Frontal cortex (tissue), 4 donors: ENCODE measurements at places on chromosomes 3 and 15. TPM values are rescaled to one million over a fixed set of nuclear protein-coding genes. Genes with fewer than 3 reads are reported as not detected.

DNA sequence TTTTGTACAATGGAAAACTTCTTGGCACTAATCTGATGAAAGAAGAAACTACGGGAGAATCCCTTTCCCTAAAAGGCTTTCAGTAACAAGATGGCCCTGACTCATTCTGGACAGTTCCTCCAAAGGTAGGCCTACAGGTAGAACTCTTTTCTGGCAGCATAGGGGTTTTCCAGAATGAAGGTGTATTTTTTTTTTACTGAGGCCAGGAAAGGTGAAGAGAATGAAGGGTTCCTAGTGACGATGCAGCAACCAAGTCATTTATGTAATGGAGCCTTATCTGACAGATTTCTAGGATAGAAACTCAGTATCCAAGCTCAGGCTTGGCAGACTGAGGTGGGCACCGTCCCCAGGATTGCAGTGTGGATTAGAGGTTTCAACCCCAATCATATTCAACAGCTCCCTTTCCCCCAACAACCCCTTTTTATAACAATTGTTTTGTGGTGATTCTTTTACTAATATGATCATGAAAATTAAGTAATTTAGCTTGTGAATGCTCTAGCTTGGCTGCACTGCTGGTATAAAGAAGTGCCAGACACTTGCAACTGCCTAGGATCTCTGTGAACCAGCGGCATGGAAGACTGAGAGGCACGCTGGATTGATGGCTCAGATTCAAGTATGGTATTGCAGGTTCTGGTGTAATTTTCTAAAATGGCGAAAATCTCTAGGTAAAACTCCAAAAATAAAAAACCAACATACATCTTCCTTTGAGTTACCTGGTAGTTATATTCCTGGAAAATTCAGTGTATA lies 8.7 kb upstream of the TRIM69 start:
- DNase-seq: no peak

- DNase-seq: no peak
Measured at GRCh38 chr15:40886586-40886985, 7.7 kb upstream of the VPS18 start.

DNA sequence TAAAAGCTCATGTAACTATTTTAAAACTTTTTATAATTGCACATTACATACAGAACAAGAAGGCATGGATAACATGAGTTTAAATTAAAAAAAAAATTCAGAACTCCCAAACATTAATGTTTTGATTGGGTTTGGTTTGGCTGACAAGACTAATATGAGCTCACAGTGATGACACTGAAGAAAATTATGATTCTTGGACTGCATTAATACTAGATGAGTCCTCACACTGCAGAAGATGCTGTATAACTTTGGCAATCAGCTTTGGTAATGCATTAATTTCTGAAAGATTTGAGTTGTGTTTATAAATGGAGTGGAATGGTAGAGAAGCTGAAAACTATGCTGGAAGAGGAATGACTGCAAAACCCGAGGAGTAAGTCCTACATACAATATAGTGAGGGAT lies 358.9 kb downstream of the PLCL2 start:
- DNase-seq: no peak

- no peak for DNase-seq
Measured at GRCh38 chr3:30492322-30493192, 113.8 kb upstream of the TGFBR2 start.

GRCh38 chr15:36888011-36888992 lies 212.0 kb downstream of the MEIS2 start:
- DNase-seq: no peak

DNA sequence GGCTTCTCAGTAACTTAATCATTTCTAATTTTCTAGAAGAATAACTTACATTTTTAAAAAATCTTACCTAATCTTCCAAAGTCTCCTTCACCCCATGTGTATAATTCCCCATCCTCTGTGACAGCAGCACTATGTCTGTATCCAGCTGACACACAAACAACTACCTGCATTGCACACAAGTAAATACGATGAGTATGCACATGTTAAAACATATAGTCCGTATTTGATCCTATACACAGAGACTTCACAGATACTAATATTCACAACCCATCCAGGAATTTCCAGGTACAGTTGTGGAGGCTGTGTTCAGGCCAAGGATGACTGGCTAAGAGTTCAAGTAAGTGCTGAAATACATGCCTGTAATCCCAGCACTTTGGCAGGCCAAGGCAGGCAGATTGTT lies 78.6 kb downstream of the HERC1 start:
- DNase-seq: no peak

The UROC1 gene
- not detected for total RNA-seq

The CYP1A2 gene
- not detected for total RNA-seq

The ACOX2 gene
- total RNA-seq: 1.6 TPM

The CCDC39 gene
- total RNA-seq: 0.82 TPM

The PATL2 gene
- not detected for total RNA-seq

The RNF123 gene
- total RNA-seq: 25.3 TPM
